ENCODE measurements at places on chromosomes 11 and 22. TPM values are rescaled to one million over a fixed set of nuclear protein-coding genes. Genes with fewer than 3 reads are reported as not detected.

- DNase-seq, result no peak
Measured at GRCh38 chr22:24809331-24809730, 3.3 kb downstream of the SGSM1 start.

- DNase-seq, result no peak
Measured at GRCh38 chr22:38196791-38197419, 4.9 kb upstream of the MAFF start.

GRCh38 chr11:70816156-70816678, 417.9 kb downstream of the CTTN start:
- peak; percentile 21 for DNase-seq

GRCh38 chr11:83033972-83034672, 37.6 kb downstream of the RAB30 start:
- DNase-seq, result peak; percentile 66

GRCh38 chr11:118820412-118821357, 29.7 kb upstream of the DDX6 start:
- peak; percentile 80 for DNase-seq

GRCh38 chr11:96229354-96229977, 113.5 kb downstream of the MAML2 start:
- DNase-seq, result no peak

DNA sequence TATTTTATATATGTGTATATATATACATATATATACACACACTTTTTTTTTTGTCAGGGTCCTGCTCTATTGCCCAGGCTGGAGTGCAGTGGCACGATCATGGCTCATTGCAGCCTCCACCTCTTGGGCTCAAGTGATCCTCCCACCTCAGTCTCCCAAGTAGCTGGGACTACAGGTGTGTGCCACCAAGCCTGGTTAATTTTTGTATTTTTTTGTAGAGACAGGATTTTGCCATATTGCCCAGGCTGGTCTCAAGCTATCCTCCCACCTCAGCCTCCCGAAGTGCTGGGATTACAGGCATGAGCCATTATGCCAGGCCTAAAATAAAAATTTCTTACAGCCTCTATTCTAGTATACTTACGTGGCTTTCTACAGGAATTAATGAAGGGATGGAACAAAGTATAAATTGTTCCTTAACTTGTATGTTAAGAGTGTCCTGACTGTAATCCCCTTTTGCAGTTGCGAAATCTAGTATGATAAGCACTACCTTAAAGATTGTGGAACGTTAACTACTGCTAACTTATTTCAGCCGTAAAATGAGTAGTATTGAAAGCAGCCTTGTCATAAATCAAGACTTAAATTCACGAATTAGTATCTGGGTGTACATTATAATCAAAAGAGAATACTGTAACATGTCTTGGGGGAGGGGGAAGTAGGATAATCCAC, 2.1 kb downstream of the TRAF6 start:
- no peak for DNase-seq

- DNase-seq, result peak; percentile 87
Measured at GRCh38 chr11:11966826-11967668, 41.4 kb downstream of the DKK3 start.

The ADM gene
- 13.8 TPM for total RNA-seq

The PIH1D2 gene
- 2.8 TPM for total RNA-seq

The BATF2 gene
- 1.1 TPM for total RNA-seq

Data from heart left ventricle (tissue), 16 donors.